ENCODE measurements at places on chromosomes 7 and 10.

DNA sequence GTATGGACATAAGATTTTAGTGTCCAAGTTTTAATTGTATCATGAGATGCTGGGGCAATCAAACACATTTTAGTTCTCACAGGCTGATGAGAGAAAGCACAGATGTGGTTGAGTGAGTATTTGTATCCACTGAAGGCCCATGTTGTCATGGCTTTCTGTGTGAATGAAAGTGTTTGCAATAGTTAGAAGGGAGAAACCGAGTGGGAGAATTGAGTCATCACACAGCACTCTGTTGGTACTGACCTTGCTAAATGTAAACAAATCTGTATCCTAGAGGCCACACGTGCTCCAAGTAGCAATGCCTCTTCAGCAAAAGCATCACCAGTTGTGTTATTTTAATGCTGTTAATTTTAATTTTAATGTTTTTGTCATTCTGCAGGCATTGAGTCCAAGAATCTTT, 121.2 kb downstream of the EMX2 start:
- peak; percentile 64 for DNase-seq

GRCh38 chr10:116511365-116511764, 34.4 kb upstream of the PNLIP start:
- DNase-seq = no peak

- no peak for DNase-seq
Observed at GRCh38 chr10:95767884-95768556, 12.1 kb downstream of the ENTPD1 start.

DNA sequence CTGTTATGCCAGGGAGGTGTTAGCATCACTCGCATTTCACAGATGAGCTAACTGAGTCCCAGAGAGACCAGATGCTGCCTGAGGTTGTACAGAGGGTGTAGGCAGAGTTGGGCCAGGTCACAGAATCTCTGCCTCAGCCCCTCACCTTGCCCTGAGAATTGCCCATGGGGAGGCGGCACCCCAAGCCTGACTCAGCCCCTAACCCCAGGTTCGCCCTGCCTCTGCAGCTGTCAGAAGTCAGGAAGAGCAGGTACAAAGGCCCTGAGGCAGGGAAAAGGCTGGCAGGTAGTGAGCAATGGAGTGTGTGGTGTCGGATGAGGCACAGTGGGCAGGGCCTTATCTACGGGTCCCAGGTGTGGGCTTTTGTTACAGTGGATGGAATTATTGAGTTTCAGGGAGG, 79.4 kb downstream of the MYL10 start:
- no peak for DNase-seq

DNA sequence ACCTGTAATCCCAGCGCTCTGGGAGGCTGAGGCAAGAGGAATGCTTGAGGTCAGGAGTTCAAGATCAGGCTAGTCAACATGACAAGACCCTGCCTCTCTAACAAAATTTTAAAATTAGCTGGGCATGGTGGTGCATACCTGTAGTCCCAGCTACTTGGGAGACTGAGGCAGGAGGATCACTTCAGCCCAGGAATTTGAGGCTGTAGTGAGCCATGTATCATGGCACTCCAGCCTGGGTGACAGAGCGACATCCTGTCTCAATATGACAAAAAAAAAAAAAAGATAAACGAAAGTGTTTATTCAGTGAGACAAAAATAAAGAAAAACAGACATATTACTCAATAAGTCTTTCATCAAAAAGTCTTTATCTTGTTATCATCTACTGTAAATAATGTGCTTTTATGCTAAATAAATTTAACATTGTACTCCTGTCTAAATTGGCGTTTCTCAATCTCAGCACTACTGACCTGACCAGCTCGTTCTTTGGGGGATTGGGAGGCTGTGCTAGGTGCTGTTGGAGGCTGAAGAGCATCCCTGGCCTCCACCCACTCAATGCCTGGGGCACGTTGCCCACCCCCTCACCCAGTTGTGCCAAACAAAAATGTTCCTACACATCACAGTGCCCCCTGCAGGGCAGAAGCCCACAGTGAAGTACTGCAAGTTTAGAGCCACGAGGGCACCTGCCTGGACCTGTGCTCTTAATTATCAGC, 57.7 kb downstream of the NCAPG2 start:
- no peak for DNase-seq

- DNase-seq = no peak
Observed at GRCh38 chr10:133359554-133359971, 1.7 kb upstream of the FUOM start.

DNA sequence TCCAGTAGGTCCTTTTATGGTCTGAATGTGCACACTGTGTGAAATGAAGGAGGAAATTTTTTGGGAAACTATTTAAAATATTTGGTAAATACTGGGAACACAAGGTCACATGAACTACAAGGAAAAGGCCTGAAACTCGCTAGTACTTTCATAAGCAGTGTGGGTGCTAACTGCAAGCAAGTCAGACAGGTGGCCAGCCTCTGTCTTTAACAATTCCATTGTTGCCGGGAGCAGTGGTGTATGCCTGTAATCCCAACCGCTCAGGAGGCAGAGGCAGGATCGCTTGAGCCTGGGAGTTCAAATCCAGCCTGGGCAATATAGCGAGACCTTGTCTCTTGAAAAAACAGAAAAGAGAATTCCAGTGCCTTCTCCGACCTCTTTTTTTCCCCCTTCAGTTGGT, 37.5 kb downstream of the SMURF1 start:
- DNase-seq = no peak

GRCh38 chr10:21368022-21368582, 157.4 kb downstream of the SKIDA1 start:
- DNase-seq = no peak

DNA sequence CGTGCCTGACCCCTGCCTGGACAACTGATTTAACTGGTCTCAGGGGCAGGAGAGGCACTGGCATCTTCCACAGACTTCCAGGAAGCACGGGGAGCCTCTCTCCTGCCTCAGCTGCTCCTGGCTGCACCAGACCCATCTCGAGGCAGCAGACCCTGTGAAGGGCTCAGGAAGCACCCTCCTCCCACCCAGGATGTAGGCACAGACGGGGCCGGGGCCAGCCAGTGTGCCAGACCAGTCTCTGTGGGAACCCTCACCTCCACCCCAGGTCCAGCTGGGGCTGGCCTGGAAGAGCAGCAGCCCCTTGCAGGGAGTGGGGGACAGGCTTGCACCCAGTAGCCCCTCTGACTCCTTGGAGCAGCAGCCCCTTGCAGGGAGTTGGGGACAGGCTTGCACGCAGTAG, 56.3 kb downstream of the RASGEF1A start:
- DNase-seq = no peak

GRCh38 chr10:57977262-57977661, 290.4 kb downstream of the IPMK start:
- no peak for DNase-seq

DNA sequence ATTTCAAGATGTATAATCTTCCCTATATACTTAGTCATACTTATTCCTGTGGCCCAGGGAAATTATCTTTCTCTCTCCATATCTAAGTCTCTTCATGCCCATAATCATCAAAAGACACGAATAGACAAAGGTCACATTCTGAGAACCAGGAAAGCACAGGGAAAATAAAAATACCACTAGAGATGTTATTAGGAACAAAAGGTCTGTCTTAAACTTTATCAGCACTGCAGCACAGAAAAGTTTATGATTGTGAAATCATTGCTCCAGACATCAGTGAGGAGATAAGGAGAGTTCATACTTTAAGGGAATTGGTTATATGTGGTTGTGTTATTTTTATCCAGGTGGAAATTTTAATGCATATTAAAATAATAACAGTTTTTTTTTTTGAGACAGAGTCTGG, 974.6 kb upstream of the CELF2 start:
- DNase-seq = no peak

- DNase-seq = no peak
Observed at GRCh38 chr10:91614225-91614624, 18.6 kb downstream of the PPP1R3C start.

GRCh38 chr7:27138985-27139333, 4.5 kb downstream of the HOXA5 start:
- DNase-seq = no peak

GRCh38 chr10:110076559-110077318, 69.0 kb downstream of the ADD3 start:
- no peak for DNase-seq

- no peak for DNase-seq
Observed at GRCh38 chr7:2982831-2983230, 60.8 kb downstream of the CARD11 start.

- DNase-seq = no peak
Observed at GRCh38 chr7:119711104-119711503, 561.9 kb upstream of the KCND2 start.

DNA sequence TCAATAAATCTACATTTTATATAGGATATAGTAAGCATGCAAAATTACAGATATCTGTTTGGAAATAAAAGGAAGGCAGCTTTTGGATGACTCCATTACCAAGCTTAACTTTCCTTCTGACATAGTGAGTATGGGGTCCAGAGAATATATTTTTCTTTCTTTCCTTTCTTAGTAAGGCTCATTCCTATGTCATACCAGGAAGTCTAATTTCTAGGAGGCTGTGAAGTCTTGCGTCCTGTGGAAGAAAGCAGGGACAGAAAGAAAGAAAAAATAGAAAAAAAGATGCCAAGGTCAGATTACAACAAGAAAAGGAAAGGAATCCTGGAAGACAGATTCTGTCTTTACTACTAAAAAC, 36.3 kb downstream of the AKR1C8 start:
- DNase-seq = no peak

DNA sequence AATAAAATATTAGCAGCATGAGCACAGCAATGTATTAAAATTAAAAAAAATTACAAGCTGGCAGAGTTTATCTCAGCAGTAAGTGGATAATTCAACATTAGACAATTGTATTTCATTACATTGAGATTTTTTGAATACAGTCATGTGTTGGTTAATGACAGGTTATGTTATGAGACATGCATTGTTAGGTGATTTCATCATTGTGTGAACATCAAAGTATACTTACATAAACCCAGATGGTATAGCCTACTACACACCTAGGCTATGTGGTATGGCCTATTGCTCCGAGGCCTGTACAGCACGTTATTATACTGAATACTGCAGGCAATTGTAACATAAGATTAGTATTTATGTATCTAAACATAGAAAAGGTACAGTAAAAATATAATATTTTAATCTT, 29.7 kb downstream of the CCDC6 start:
- no peak for DNase-seq

- no peak for DNase-seq
Observed at GRCh38 chr7:94109556-94109955, 105.4 kb upstream of the BET1 start.

- no peak for DNase-seq
Observed at GRCh38 chr7:49669692-49670260, 103.7 kb upstream of the VWC2 start.

DNA sequence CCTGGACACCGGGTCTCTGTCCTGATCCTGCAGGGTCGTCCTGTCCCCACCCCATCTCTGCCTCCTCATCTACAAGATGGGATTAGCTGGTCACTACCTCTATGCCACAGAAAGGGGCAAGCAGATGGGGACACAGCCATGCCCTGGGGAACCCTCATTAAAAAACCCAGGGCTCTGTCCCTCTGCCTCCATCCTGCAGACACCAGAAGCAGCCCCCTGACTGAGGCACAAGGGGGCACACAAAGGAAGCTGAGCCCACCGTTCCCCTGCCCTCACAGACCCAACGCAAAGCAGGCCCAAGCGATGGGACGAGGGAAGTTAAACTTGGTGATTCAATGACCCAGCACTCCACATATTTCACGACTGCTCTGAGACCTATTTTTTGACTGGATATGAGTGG, 142.4 kb downstream of the TCERG1L start:
- DNase-seq = no peak

GRCh38 chr10:102066399-102067088, 1.4 kb downstream of the HPS6 start:
- DNase-seq = no peak

DNA sequence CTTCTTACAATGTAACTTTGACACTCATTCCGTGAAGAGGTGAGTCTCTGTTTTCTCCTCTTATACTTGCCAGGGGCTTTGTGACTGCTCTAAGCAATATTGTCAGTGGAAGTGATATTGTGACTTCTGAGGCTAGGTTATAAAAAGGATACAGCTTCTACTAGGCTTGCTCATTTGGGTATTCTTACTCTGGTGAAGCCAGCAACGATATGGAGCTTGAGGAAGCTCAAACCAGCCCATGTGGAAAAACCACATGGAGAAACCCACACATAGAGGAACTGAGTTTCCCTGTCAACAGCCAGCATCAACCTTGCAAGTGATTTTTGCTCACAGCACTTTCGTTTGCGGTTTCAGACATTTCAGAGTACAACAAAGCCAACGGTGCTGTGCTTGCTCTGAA, 149.6 kb upstream of the SEMA3E start:
- DNase-seq = no peak

- DNase-seq = no peak
Observed at GRCh38 chr10:12638103-12638502, 288.8 kb downstream of the CAMK1D start.

GRCh38 chr10:4331150-4331549, 494.9 kb upstream of the AKR1E2 start:
- no peak for DNase-seq

GRCh38 chr10:51718804-51719291, 19.5 kb upstream of the CSTF2T start:
- DNase-seq = no peak

DNA sequence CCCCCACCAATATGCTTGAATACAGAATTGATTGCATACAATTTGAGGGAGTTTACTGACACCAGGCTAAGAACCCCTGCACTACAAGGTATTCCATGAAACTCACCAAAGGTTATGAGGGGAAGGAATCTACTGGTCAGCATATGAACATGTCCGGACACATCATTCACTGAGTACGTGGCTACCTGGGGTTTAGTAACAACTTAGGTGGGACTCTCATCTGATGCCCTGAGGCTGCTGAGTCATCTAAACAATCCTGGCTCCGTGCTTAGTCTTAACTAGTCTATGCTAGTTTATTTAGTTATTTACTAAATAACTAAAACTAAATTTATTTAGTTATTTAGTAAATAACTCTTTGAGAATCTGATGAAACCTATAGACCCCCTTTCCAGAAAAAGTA, 11.3 kb downstream of the PI4K2A start:
- DNase-seq = no peak
